H7 (cell line): ENCODE measurements at places on chromosomes 11 and 22. TPM values are rescaled to one million over a fixed set of nuclear protein-coding genes. Genes with fewer than 3 reads are reported as not detected.

GRCh38 chr11:17976651-17977050 is 36.2 kb downstream of the SERGEF start:
- no peak for DNase-seq

DNA sequence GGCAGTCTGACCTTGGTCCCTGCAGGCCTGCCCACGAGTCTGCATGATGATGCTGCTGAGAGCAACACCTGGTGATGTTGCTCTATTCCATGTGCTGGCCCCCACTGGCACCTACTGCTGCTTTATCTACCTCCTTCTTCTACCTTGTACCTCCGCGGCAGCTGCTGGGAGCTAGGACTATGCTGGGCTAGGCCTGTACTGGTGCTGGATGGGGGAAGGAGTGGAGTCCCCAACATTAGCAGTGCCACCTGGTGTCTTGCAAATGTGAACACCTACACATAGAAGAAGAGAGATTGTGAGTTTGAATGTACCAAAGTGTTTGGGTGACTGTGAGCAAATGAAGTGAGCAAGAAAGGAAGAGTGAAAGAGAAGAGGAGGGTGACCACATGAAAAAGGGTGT is 30.5 kb downstream of the PTPN5 start:
- DNase-seq, result no peak

TMEM86A gene
- 0.70 and 1.5 TPM in 2 replicates for total RNA-seq

RAPSN gene
- 0.33 and 0.42 TPM in 2 replicates for total RNA-seq

SCGB1D2 gene
- not detected in 2 replicates for total RNA-seq

MB gene
- total RNA-seq, result 0.35 and 0.70 TPM in 2 replicates

OTOG gene
- total RNA-seq, result 0.69 and 1.1 TPM in 2 replicates

KCNK7 gene
- not detected in 2 replicates for total RNA-seq
